ENCODE measurements at places on chromosomes 1 and 21.

- no peak for DNase-seq
These were observed 36.8 kb downstream of the DHCR24 start for GRCh38 chr1:54850069-54850730.

- no peak for DNase-seq
These were observed 8.2 kb upstream of the DYRK1A start for GRCh38 chr21:37358397-37358796.

GRCh38 chr21:15149600-15150224 is 84.9 kb upstream of the NRIP1 start:
- DNase-seq, result no peak

DNA sequence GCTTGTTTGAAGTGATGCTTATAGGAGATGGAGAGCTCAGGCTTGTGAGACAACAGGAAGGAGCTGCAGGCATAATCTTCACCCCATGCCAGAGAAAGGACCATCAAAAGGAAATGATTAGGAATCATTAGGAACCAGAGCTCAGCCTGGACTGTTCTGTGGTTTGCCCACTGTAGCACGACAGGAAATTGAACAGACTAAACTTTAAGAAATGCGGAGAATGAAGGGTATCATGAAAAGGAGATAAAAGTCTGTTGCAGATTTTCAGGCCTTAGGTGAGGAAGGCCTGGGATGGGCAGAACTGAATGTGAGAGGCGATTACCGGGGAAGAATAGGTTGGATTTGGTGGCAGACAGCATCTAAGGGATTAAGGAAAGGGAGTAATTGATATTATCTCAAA is 292.0 kb upstream of the PLXNA2 start:
- no peak for DNase-seq

DNA sequence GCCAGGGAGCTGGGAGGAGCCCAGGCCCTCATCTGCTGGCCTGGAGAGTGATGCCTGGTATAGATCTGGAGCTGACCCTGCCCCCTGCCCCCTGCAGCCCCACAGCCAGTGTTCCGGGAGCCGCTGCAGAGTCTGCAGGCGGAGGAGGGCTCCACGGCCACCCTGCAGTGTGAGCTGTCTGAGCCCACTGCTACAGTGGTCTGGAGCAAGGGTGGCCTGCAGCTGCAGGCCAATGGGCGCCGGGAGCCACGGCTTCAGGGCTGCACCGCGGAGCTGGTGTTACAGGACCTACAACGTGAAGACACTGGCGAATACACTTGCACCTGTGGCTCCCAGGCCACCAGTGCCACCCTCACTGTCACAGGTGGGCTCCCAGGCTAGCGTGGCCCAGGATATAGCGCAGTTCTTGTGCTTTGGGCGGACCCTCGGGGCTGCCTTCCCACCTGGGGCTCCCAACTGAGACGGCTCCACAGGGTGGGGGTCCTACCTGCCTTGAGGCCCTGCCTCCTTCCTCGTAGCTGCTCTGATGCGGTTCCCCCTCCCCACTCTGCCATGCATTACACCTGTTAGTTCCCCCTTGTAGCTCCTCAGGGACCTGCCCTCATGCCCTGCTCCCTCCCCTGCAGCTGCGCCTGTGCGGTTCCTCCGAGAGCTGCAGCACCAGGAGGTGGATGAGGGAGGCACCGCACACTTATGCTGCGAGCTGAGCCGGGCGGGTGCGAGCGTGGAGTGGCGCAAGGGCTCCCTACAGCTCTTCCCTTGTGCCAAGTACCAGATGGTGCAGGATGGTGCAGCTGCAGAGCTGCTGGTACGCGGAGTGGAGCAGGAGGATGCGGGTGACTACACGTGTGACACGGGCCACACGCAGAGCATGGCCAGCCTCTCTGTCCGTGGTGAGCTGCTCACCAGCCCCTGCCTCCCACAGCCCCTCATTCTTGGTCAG is 98.7 kb downstream of the OBSCN start:
- no peak for DNase-seq

GRCh38 chr1:64864018-64864940 is 102.1 kb downstream of the JAK1 start:
- no peak for DNase-seq

- no peak for DNase-seq
These were observed 76.1 kb upstream of the SLC2A1 start for GRCh38 chr1:43034778-43035177.

- DNase-seq, result no peak
These were observed 91.5 kb downstream of the SPATA46 start for GRCh38 chr1:162285149-162285561.

- no peak for DNase-seq
These were observed 69.9 kb upstream of the TRAPPC10 start for GRCh38 chr21:43942201-43942600.

GRCh38 chr1:26848941-26849774 is 13.8 kb upstream of the SFN start:
- no peak for DNase-seq

GRCh38 chr1:231497629-231498152 is 30.8 kb upstream of the TSNAX start:
- no peak for DNase-seq

DNA sequence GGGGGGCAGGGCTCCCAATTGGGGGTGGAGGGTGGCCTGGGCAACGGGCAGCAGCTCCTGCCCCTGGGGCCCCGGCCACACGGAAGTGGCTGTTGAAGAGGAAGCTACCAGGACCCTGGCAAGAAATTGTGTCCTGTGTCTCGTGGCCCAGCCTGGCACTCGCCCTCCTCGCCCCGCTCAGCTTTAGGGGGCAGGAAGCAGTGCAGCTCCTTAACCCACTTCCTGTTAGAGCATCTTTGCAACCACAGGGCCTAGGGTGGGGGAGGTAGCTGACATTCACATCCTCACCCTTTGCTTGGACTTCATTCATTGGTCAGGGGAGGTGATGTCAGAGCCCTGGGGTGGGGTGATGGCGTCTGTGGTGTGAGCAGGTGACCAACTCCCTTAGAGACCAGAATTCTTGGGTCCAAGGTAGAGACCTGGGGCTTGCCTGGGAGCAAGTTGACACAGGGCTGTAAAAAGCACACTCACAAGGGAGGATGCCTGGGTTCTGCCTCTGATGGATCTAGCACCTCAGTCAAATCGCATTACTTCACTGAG is at the start of gene ARHGAP30:
Gene ARHGAP30, minus strand, starts transcription at position 161 of the 540 bp plus-strand sequence. CDS start 267 bp downstream, outside the sequence.
- peak; percentile 59 for DNase-seq

DNA sequence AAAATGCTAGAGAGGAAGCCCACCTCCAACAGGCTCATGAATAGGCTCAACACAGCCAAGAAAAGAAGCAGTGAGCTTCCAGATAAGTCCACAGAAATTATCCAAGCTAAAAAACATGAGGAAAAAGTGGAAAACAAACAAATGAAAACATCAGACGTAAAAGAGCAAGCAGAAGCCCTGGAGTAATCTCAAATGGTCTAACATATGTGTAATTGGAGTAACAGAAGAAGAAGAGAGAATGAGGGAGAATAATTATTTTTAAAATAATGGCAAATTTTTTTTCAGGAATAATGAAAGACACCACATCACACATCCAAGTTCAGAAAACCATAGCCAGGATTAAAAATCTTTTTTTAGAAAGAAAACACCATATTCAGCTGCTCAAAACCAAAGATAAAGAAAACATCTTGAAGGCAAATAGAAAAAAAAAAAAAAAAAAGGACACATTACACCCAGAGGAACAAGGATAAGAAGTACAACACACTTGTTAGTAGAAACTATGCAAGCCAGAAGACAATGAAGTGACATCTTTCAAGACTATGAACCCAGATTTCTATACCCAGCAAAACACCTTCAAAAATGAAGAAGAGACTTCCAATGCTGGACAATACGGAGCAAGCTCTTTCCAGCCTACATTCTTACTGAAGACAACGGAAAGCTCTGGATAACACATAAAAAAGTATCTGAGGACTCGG is 10.6 kb upstream of the SUMO3 start:
- no peak for DNase-seq

GRCh38 chr21:16788584-16788983 is 724.3 kb upstream of the CXADR start:
- DNase-seq, result no peak

DNA sequence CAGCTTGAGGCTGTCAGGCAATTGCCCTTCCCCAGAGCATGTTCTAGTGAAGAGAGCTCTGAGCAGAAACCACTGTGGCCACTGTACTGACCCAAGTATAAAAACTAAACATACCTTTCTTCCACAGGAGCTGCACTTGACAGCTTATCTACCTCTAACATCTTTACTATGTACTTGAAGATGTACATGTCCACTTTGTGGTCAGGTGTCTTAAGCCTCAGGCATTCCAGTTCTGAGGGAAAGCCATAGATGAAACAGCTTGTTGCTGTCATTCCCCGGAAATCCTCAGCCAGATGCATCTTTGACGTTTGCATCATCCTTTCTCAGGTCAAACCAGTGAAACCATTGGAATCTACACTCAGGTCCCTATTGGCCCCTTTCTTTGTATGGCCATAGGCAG is 70.4 kb downstream of the CHRM3 start:
- no peak for DNase-seq

GRCh38 chr1:77424236-77424635 is 142.4 kb downstream of the AK5 start:
- no peak for DNase-seq

DNA sequence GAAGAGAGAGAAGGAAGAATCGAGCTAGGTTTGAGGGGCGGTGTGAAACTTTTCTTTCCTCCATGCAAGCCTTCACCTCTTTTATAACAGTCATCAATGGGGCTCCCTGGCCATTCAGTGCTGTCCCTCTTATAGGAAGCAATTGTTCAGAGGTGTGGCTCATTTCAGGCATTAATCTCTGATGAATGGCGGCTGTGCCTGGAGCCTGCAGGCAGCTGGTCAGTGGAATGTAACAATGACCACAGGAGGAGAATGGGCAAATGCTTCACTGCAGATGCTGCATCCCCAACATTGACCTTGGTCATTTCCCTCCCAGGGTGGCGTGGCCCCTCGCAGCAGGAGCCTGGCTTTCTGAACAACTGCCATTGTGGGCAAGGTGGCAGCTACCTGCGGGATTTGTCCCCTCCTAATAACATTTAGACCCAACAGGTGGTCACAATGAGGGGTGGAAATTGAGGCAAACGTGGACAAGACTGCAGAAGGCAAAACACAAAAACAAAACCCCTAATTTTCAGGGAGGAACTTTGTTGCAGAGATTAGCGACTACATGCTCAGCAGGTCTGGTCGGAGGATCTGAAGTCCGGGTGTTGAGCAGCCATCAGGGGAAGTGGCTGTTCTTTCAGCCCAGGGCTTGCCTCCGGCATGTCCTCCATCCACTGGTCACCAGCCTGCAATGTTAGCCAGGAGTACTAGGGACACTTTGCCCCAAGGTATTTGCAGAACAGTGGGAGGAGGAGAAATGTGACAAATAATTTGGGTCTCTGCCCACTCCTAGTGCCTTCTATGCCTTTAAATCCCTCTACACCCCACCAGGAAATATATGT is 97.3 kb upstream of the PAXBP1 start:
- no peak for DNase-seq

DNA sequence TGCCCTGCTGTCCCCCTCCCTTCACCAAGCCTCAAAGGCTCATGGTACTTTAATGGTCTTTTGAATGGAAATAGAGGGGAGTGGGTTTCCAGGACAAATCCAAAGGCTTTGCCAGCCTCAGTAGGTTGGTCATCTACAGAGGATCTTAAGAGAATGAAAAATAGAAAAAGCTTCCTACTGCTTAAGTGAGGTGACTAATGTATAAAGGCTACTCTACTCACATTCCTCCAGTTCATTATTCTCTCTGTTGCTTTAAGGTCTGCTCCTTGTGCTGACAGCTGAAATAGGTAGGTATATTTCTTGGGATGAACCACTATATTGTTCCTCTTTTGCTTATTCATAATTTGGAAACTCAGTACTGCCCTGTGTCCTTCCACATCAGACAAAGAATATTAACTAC is 10.4 kb upstream of the CHIA start:
- no peak for DNase-seq

GRCh38 chr1:64240206-64240605 is 36.8 kb downstream of the UBE2U start:
- no peak for DNase-seq

GRCh38 chr1:91660708-91661107 is 160.1 kb downstream of the CDC7 start:
- no peak for DNase-seq

DNA sequence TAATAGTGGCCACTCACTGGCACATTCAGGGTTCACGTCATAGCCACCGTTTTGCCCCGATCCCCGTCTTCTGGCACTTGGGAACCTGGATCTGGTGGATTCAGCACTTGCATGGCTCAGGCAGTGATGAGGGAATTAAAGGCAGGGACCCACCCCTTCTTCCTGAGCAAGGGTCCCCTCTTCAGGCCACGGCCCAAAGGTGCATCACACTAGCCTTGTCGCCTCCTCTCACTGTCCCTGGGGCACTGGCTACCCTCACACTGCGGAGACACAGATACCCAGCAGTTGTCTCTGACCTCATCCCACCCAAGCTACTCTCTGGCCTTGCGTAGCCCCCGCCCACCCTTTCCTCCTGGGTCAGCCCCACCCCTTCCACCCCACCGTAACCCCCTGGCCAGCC is 19.9 kb upstream of the LDLRAP1 start:
- no peak for DNase-seq

GRCh38 chr1:111695801-111696200 is 43.4 kb downstream of the INKA2 start:
- DNase-seq, result no peak

- no peak for DNase-seq
These were observed 22.6 kb upstream of the UAP1 start for GRCh38 chr1:162538815-162539431.

DNA sequence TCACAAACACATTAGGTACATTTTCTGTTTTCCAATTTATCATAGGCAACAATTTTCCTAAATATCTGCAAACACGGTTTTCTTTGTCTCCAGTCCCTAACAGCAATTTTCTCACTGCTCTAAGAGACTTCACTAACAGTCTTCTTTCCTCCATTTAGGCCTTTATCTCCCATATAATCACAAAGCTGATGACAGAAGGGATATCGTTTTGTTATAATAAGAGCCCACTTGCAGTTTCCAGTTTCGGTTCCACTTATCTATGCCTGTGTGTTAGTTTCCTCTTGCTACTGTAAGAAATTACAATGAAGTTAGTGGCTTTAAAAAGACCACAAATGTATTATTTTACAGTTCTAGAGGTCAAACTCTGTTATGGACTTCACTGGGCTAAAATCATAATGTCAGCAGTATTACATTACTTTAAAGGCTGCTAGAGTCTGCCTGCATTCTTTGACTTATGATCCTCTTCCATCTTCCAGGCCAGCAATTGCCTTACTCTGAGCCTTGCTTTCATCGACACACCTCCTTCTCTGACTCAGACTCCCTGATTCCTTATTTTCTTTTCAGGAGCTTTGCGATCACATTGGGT is 549.3 kb downstream of the NCAM2 start:
- DNase-seq, result no peak

GRCh38 chr1:105779727-105780126 is 1276.7 kb upstream of the PRMT6 start:
- DNase-seq, result no peak
